Stimulated activated CD4-positive, alpha-beta T cell treated with anti-CD3 and anti-CD28 coated beads, Interleukin-15, amount 100 ng/mL, for 1 hour (primary cell): ENCODE measurements at places on chromosomes 3 and 15.

DNA sequence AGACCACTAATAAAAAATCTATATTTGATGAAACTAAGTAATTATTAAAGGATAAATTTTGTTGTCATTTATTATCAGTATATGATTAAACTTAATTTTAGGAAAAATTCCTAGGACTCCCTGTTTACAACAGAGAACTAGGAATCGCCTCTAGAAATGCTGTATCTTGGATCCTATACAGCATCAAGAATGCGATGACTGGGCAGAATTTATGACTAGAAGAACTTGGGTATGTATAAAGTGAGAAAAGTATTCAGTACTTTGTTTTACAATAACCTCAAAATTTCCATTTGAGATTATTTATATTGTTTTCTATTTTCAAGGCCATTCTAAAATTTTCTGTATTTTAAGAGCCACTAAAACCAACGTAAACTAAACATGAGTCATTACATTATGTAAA lies 82.3 kb upstream of the AGTR1 start:
- DNase-seq = no peak

DNA sequence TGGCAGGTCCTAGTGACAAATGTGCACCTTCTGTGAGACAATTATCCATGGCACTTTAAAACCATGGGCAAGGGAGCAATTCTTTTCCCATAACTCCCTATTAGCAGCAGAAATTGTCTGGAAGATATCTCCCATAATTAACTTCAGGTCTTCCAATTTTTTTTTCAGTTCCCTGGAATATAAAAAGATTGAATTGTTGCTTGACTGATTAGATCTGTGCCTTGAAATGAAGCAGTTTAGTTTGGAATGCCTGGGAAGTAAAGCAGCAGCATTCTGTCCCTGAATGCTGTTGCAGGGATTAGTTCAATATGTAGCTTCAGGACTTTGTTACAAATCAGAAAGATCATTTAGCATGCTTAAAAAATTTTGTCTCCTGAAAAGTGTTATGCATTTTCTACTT lies 137.0 kb upstream of the GOLGA6L4 start:
- no peak for DNase-seq

GRCh38 chr3:170689893-170690660 lies 104.2 kb upstream of the SLC7A14 start:
- DNase-seq = no peak

DNA sequence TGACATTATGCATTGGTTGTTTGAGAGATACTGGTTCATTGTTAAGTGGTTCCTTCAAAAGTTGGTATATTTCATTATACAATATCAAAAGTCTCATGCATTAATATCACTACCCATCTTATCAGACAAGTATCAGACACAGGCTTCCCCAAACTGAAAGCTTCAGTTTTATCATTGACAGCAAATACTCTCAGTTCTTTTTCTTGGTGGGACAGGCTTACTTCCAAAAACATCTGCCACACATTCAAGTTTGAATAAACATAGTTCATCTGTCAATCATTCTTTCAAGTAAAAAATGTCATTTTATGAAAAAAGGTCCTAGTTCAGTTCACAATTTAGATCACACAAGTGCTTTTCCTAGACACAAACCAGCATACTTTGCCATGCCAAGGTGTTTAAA lies 280.0 kb upstream of the TRIM42 start:
- DNase-seq = no peak

- no peak for DNase-seq
These were observed 1.8 kb upstream of the ZSCAN2 start for GRCh38 chr15:84598993-84599392.

GRCh38 chr15:80060356-80061006 lies 1.0 kb downstream of the ZFAND6 start:
- DNase-seq = no peak

DNA sequence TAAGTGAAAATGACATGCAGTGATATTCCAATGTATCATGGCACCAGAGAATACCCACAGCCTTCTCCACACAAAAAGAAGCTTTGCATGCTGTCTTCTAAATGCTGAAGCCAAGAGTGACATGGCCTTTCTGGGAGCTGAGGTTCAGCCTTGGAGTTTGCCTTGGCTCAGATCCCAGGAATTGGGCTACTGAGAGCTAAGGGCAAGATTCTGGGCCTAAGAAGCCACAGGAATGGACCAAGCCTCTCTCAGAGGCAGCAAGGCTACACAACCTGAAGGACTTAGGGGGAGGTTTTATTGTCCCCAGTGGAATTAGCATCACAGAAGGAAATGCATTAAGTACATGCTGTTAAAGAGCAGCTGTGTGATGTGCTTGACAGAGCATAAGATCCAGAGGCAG lies 1078.5 kb downstream of the TUSC7 start:
- no peak for DNase-seq

GRCh38 chr3:87333393-87333892 lies 57.1 kb upstream of the POU1F1 start:
- DNase-seq = no peak

DNA sequence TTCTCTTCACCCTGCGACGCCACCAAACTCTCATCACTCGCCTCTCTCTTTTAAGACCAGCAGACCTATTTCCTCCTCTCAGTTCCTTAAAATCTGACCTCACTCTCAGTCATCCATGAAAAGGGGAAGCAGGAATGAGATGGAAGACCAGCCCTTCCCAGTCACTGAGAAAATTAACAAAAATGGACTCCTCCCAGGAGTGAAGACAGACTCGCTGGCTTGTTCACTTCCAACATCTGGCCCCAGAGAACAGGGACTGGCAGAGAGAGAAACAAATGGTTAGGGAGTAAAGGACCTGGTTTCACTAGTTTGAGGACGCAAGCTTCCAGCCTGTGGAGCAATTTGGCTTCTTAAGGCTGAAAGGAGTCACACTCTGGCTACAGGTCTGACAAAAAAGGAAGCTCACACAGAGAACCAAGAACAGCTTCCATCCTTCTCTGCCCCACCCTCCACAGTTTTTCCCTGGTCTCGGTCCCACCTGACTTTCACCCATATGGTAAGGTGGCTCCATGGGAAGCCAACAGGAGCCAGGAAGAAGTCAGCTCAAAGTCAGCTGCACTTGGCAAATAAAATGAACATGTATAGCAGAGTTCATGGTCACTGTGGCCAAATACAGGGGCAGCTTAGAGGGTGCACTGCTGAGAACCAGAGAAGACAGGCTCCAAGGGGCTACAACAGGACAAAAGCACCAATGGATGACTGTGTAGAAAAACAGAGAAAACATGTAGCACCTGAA lies 57.2 kb downstream of the ITGB5 start:
- no peak for DNase-seq

GRCh38 chr3:119976214-119976613 lies 118.0 kb downstream of the GSK3B start:
- DNase-seq = no peak

GRCh38 chr3:7734456-7734855 lies 767.2 kb upstream of the LMCD1 start:
- DNase-seq = no peak

DNA sequence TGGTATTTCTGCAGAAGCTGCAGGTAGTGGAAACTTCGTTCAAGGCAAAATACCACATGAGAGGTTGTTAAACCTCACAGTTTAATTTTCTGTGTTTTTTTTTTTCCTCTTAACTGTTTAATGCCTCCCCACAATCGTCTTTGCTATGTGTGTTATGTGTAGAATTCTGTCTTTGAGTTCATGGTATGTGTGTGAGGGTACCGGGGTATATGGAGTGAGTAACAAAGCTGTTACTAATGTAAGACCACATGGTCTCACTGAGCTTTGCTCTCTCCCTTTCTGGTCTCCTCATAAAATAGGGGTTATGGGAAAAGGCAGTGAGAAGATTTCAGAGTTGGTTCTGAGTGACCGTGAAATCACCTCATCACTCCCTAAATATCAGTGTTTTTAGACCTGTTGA lies 143.6 kb downstream of the USP13 start:
- no peak for DNase-seq

GRCh38 chr3:103440539-103441203 lies 1005.9 kb downstream of the ZPLD1 start:
- DNase-seq = no peak

DNA sequence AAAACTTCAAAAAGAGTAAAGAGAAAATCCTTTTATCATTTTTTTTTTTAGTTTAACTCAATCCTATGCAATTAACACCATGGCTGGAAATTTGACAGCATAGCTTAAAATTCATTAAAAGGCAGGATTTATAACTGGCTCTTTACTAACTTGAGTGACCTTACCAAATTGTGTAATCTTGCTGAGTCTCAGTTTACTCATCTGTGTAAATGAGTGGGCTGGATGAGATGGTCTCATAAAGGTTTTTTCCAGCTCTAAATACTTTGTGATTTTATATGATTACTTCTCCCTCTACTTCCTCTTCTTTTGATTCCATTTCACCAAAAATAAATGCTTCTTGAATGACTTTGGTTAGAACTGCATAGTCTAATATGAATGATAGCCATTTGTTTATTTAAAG lies 234.9 kb upstream of the SATB1 start:
- no peak for DNase-seq

DNA sequence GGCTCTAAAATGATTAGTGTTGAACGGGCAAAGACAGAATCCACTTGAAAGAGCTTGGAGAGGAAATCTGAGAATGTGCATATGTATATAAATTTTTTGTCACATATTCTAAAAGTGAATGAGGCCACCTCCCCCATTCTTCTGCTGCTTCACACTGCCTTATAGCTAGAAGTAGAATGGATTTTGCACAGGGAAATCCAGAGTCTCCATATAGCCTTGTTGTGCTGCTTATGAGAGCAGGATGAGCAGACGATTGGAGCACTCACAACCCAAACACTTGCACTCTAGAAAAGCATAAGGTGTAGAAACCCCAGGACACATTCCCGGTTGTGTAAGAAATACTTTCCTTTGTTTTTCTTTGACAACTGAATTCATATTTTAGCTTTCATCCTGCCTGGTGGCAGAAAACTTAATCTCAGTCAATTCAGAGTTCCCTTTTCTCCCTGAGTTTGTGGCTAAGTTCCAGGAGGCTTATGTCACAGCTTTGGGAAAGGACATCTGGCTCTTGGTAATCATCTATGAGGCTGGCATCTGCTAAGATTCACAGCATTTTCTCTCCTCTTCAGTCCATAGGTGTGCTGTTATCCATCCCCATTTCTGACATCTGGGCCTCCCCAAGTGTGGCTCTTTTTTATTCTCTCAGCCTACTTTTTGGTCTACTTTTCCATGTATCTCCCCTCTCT lies 188.4 kb upstream of the PFN2 start:
- no peak for DNase-seq

DNA sequence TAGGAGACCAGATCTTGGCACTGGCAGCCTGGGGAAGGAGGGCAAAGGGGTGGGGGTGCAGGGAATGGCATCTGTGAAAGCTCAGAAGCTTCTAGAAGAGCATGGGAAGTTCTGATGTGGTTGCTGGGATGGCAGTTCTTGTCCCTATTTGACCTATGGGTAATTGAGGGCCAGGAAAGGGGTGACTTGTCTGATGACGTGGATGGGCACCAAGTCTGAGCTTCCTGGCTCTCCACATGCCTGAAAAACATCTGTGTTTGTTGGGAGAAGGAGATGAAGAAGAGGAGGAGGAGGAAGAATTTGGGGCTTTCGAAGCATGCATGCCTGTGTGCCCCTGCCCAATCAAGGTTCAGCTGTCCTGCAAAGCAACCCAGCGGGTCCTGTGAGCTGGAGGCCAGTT lies 158.8 kb downstream of the SMAD6 start:
- no peak for DNase-seq

DNA sequence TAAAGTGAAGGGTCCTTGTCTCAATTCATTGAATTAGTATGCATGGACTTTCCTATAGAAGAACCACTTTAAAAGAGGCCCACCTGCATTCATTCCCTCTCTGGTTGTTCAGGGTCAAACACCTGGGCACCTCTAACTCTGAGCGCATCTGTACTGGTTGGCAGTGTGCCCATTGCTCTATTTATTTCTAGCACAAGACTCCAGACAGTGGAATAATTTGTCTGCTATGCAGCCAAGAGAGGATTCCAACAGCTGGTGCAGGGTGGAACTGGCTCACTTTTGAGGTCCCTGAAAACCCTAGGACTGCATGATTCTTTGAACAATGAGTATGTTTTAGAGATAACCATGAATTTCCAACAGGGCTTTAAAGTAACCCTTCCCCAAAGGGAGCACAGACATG lies 57.9 kb downstream of the CCDC33 start:
- DNase-seq = no peak

GRCh38 chr15:62934236-62934971 lies 108.1 kb upstream of the TPM1 start:
- DNase-seq = no peak

- no peak for DNase-seq
These were observed 381.1 kb upstream of the CNTN4 start for GRCh38 chr3:1717524-1717923.

- no peak for DNase-seq
These were observed 213.5 kb downstream of the RYR3 start for GRCh38 chr15:33524274-33524673.

GRCh38 chr3:152338159-152338720 lies 69.5 kb downstream of the MBNL1 start:
- no peak for DNase-seq

GRCh38 chr3:148923592-148923991 lies 58.5 kb downstream of the CPA3 start:
- DNase-seq = no peak

DNA sequence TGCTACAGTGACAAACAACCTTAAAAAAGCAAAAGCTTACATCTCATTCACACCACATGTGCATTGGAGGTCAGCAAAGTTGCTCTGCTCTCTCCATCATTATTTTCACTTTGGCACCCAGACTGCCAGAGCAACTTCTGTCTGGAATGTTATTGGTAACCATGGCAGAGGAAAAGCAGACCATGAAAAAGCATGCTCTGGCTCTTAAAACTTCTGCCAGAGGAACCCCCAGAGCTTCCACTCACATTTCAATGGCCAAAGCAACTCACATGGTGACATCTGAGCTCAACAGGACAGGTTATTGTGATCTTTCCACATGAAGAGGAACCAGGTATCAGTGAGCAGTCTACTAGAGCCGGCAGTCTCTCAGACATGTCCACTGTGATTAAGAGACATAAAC lies 21.9 kb upstream of the FRMD5 start:
- DNase-seq = no peak

DNA sequence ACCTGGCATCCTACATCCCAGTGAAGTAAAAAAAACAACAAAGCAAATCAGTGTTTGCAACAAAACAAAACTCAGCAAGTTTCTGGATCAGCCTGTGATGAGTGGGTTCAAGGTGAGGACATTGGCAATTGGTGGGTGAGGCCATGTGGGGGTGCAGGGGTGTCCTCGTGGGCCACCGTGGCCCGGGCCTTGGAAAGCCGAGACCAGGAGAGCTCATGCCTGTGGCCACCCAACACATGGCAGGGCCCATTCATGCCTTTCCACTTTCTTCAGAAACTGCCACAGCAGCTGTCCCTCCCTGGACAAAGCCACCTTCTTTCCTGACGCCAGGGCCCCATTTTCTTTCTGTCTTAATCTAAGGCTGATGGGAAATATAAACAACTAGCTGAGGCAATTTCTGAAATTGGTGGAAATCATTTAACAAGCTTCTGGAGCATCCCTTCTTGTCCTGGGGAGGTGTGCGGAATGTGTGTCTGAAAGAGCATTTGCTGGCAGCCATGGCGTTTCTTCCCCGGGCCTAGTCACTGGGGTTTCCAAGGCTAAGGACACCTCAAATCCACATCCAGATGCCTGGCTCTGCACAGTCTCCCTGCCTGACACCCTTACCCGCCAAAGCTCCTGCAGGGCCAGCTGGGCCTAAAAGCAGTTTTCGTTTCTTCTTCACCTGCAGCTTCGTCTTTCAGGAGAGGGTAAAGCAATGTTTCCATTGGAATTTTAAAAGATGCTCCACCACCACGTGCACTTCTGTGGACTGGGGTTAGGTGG lies 34.1 kb upstream of the SFMBT1 start:
- DNase-seq = no peak

GRCh38 chr3:126199256-126199655 lies 18.9 kb upstream of the ALDH1L1 start:
- no peak for DNase-seq

GRCh38 chr3:123373474-123373987 lies 75.4 kb downstream of the ADCY5 start:
- no peak for DNase-seq
